Esophagus muscularis mucosa (tissue), 4 donors: ENCODE measurements at places on chromosomes 3 and 15. TPM values are rescaled to one million over a fixed set of nuclear protein-coding genes. Genes with fewer than 3 reads are reported as not detected.

Gene TRH
- total RNA-seq = not detected

Gene LRRC31
- total RNA-seq = not detected

Gene FAM107A
- 106 TPM for total RNA-seq

Gene CCDC33
- not detected for total RNA-seq

Gene ZCWPW2
- 1.7 TPM for total RNA-seq

Gene ZNF80
- not detected for total RNA-seq

Gene ZIC4
- total RNA-seq = not detected

Gene MST1R
- 1.7 TPM for total RNA-seq

Gene C3orf49
- total RNA-seq = not detected

Gene FSIP1
- 0.83 TPM for total RNA-seq

Gene CELF6
- 2.9 TPM for total RNA-seq

Gene EOMES
- total RNA-seq = not detected
